Left ventricle myocardium inferior (tissue), 1 donor: ENCODE measurements at places on chromosomes 1 and 21. TPM values are rescaled to one million over a fixed set of nuclear protein-coding genes. Genes with fewer than 3 reads are reported as not detected.
A peak's percentile ranks its signal among the peaks of the same experiment; 100 is the strongest.

Gene BRDT
- total RNA-seq, result not detected

Gene SPRR1B
- not detected for total RNA-seq

GRCh38 chr1:26996024-26996423 lies 2.5 kb downstream of the TRNP1 start:
- no peak for DNase-seq

Gene EXO1
- 0.44 TPM for total RNA-seq

- DNase-seq, result no peak
These were observed 84.0 kb upstream of the TLR5 start for GRCh38 chr1:223227031-223227430.

- peak; percentile 36 for DNase-seq
These were observed 31.1 kb downstream of the AHDC1 start for GRCh38 chr1:27572679-27573426.

Gene RCSD1
- total RNA-seq, result 42.7 TPM

- DNase-seq, result no peak
These were observed 177.4 kb downstream of the LBR start for GRCh38 chr1:225250432-225250831.

DNA sequence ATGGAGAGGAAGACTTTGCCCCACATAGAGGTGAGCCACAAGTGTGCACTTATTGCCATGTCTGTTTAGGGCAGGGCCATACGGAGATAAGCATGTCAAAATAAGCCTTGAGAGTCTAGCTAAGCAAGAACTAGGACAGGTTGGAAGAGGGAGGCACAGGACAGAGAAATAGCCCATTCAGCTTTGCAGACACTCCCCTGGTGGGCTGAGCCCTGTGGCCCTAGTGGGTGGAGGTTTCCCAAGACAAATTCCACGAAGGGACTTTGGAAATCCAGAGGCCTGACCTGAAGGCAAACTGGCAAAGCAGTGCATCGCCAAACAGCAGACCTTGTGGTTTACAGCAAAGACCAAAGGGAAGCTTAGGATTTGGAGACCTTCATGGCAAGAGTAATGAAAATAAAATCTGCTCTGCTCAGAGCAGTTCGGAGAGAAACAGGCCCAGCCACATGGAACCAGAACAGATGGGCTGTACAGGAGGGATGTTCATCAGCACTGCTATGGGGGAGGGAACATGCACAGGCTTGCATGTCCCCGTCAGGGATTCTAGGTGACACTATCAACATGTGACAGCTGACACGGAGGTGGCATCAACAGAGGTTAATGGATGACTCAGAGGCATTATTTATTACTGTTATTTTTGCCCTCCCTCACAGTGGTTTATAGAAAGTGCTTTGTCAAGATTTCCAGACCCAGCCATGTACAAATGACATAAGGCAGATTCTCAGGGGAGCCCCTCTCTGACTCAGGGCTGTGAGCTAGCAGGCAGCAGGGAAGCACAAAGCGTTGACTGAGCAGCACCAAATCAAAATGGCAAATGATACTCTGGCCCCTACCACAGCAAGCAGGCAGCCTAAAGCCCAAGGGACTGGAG lies 90.1 kb upstream of the IRF2BP2 start:
- DNase-seq, result no peak
